ENCODE measurements at places on chromosomes 12 and 14.

GRCh38 chr12:53659571-53659981 is 16.3 kb downstream of the ATP5MC2 start:
- peak; percentile 29 for DNase-seq

GRCh38 chr14:85222341-85222740 is 307.6 kb upstream of the FLRT2 start:
- DNase-seq: no peak

- no peak for DNase-seq
These were observed 5.4 kb upstream of the IPO8 start for GRCh38 chr12:30701056-30701455.

DNA sequence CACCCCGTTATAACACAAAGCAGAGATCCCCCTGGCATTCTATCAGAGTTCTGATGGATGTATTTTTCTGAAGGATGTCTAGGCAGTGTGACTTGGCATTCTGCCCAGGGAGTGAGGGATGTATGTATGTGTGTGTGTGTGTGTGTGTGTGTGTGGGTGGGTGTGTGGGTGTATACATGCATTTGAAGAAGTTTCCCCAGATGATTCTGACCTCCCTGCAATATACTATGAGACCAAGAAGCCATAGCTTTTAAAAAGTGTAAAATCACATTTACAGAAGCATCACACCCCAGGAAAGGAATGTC is 59.7 kb upstream of the NAP1L1 start:
- peak; percentile 72 for DNase-seq

GRCh38 chr14:68396461-68396860 is 396.4 kb downstream of the ZFP36L1 start:
- no peak for DNase-seq

GRCh38 chr14:43001731-43002130 is 1395.1 kb downstream of the LRFN5 start:
- no peak for DNase-seq

DNA sequence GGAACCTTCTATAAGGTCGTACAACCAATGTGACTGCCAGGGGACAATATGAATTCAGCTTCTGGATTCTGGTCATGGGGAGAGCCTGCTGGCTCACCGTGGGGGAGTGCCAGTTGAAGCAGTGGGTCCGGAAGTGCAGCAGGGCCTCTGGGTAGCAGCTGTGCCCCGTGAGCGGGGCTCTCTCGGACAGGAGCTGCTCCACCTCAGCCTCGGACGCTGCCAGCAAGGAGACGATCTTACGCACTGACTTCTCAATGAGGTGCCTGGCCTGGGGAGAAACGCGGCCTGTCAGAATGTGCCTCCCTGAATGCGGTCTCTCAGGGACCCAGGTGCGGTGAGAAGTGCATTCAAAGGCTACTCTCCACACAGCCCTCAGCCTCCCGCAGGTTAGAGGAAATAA is 42.0 kb downstream of the LGMN start:
- no peak for DNase-seq

- DNase-seq: no peak
These were observed 155.8 kb upstream of the ATP2B1 start for GRCh38 chr12:89864411-89864810.

DNA sequence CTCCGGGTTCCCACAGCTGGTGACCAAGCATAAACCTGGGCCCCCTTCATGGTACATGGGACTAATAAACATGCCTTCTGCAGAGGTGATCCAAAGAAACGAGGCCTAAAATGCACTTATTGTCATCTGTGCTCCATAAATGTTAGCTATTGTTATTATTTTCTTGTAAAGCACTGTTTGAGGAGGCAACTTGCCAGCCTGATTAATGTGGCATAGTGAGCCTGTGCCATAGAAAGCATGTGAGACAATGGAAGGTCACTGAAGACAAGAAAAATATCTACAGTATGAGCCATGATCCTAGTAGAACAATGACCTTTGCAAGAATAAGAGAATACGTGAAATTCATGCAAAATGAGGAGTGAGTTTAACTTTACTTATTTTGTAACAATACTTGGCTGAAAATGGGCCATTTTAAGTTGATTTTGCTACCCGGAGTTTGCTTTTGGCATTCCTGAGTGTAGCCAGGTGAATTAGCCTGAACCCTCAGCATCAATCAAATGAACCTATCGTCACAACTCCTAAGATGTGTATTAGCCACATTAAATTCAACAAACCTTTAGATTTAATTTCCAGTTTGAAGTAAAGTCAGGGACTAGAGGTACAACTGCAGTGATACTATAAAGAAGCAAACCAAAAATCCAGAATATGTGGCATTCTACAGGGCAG is 52.2 kb downstream of the CPM start:
- DNase-seq: peak; percentile 8

DNA sequence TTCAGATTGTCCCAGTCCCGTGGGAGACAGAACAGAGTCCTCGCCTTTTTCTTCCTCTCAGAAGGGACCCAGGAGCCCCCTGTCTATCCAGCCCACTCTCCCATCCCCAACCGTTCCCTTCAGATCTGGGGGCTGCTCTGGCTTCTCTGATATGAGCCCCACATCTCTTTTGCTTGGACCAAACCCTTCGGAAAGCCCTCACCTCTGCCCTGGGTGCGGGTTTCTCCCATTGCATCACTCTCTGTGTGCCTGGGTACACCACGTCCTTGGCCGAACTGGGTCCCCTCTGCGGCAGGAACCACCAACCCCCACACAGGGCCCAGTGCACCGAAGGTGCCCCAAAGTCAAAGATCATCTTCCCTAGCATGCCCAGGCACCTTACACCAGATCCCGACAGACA is 87.8 kb downstream of the DICER1 start:
- DNase-seq: no peak

DNA sequence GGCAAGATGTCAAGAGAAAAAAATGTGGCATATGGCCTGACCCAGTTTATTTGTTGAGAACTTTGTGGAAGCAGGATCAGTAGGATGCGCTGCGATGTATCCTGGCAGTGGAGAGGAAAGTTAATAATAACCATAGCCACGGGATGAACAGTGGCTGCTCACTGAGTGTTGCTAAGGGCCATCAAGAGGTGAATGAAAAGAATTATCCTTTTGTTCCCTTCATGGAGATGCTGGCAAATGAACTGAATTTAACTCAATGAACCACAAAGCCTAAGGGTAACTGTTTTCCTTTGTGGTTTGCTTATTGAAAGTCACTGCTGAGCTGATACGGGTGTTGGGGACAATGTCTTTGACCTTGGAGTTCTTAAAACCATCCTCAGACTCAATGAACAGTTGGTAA is 476.5 kb downstream of the APAF1 start:
- no peak for DNase-seq

DNA sequence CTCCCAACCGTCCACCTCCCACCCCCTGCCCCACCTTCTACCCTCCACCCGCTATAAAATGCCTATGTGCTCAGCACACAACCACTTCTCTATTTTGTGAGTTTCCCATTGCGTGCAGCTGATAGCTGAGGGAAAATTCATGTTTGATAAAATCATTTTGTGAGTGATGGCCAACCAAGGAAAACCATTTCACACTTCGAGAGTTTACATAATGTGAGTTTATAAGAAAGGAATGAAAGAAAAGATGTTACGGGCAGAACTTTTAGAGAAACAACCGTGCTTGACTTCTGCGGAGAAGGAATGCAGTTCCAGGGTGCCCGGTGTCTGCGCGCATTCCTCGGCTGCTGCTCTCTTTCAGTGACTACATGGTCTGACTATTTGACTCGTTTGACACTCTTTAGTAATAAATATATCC is 140.9 kb downstream of the EFCAB11 start:
- DNase-seq: peak; percentile 89

DNA sequence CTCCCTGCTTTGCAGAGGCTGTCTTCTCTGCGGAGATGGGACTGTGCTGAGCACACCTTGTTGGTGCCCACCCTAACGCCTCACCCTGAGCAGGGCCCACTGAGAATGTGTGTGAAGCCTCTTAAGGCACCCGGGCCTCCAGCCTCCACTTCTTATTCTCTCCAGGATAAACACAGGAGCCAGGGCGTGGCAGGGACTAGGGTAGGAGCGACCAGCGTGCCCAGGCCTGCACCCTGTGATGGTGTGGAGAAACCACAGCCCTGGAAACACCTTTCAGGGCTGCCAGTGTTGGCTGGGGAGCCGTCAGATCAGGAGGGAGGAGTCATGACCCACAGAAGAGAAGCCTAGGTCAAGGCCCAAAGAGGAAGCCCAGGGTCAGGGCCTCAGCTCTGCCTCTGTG is 41.3 kb downstream of the VDR start:
- no peak for DNase-seq

DNA sequence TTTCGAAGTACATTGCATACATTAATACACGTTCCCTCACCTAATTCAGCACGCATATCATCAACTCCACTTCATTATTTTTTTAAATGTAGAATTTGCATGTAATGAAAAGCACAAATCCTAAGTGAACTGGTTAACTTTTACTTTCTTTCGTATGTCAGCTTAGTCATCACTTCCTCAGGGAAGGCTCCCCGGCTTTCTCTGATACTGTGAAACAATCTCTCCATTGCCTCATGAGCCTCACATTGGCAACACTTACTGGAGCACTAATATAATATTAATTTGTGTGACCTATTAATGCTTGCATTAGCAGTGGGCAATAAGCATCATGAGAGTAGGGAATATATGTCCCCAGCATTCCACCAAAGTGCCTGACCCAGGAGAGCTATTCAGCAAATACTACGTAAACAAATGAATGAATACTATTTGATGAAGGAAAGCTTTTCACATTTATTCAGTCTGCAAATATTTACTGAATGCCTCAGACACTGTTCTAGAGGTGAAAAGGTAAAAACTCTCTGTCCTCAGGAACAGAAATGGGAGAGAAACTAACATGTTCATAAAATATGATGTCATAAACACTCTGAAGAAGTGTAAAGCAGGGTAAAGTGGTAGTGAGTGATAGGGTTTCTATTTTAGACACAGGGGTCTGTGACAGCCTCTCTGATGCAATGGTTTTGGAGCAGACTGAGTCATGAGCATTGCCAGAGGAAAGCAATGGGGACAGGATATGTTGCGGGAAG is 327.5 kb upstream of the DIO2 start:
- DNase-seq: no peak

DNA sequence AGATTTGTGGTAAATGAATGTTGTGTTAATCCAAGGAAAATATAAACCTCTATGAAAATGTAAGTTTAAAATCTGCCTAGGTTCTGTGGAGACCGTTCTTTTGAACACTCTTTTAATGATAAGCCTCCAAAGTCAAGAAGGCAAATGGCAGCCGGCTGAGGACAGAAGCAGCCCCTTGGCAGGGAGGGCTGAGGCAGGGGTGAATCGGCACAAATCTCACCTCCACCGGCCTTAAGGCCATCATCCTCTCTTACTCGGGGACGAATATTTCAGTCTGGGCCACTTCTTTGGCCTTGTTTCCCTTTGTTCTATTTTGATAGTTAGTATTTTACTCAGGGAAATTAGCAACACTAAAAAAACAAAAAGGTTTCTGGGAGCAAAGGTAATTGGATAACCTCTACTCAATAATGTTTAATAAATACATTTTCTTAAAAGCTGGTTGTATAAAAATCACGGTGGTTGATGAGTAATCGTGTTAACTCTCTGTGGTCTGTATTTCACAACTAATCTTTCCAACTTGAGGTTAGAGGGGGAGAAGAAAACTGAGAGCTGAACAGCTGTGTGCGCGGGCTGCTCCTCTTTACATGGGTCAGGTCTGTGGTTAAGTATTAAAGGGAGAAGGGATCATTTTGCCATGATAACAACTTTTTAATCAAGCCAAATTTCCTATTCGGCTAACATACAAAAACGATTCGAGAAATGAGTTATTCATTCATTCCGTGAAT is 18.6 kb downstream of the LGMN start:
- peak; percentile 76 for DNase-seq

- peak; percentile 65 for DNase-seq
These were observed 12.3 kb downstream of the BRAP start for GRCh38 chr12:111673503-111673902.
